Activated naive CD4-positive, alpha-beta T cell treated with anti-CD3 and anti-CD28 coated beads for 36 hours (primary cell): ENCODE measurements at places on chromosomes 5 and 9.

- DNase-seq: no peak
These were observed 57.5 kb downstream of the VAV2 start for GRCh38 chr9:133934482-133935232.

- no peak for DNase-seq
These were observed 111.4 kb downstream of the C9orf50 start for GRCh38 chr9:129509533-129509928.

DNA sequence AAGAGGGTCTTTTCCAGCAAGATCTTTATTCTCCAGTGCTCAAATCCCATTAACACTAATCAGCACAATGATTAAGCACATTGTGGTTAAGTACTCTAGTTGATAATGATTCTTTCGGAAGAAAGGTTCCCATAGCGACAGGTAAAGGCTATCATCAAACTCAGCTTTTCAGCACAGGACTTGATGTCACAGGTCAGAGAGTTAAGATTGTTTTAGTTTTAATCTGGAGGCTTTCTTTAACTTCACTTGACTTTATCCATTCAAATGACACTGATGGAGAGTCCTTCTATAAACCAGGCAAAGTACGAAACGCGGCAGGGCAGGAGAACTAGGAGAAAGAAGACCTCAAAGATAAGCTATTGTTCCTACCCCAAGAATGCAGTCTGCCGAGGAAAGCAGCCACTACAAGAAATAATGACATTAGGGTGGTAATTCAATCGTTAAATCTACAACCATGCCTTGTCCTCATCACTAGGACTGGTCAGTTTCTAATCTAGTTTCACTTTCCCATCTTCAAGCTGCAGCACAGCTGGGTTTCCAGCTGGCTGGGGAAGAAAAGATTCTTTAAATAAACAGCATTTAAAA is 4.6 kb downstream of the NRG2 start:
- no peak for DNase-seq

DNA sequence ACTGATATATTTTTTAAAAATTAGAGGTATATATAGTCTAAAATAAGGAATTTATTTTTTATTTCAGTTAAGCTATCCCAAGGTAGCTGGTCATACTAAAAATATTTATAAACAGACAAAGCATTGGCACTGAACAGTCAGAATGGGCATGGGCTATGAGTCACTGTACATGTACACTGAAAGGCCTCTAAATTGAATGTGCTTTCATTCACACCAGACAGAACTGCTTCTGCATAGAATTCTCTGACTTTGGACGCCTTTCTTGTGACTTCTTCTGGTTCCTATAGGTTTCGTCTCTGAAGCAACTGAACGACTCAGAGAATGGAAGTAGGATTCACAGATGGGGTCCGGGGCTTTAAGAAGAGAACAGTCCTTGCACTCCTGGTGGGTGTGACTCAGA is 394.8 kb upstream of the MEF2C start:
- no peak for DNase-seq

DNA sequence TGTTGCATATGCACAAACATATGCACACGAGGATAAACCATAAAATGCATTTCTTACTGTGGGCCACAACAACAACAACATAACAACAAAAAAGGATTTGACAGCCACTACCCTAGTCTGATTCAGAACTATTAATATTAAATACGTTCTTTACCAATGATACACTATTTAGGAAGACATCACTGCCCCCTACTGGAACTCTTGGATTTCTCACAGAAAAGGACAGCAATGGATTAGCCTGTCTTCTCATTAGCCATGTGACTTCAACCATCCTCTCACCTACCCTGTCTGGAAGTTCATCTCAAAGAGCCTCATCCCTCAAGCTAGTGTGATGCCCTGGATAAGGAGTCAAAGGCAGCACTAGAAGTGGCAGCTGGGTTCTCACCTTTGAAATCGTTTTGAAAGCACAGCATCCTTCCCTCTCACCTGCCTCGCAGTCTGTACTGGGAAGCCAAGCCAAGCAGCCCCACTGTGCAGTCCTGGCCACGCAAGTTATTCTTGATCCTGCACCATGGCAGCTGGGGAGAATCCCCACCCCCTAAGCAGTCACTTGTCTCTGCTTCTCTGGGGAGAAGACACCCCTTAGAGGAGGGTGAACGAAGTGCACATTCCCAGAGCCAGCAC is 64.6 kb downstream of the SH3TC2 start:
- DNase-seq: peak; percentile 37

- no peak for DNase-seq
These were observed 194.6 kb downstream of the MEF2C start for GRCh38 chr5:88688156-88688983.

GRCh38 chr5:106306313-106307028 is 1364.3 kb downstream of the EFNA5 start:
- DNase-seq: no peak

GRCh38 chr5:5804478-5805233 is 382.2 kb downstream of the ICE1 start:
- no peak for DNase-seq

GRCh38 chr9:135551031-135551430 is 5.1 kb downstream of the OBP2A start:
- DNase-seq: no peak

- DNase-seq: peak; percentile 71
These were observed at the start of gene PTGES for GRCh38 chr9:129752900-129753729. PTGES (minus strand) TSS chr9:129753042; CDS start chr9:129753012, 30 bp downstream.

DNA sequence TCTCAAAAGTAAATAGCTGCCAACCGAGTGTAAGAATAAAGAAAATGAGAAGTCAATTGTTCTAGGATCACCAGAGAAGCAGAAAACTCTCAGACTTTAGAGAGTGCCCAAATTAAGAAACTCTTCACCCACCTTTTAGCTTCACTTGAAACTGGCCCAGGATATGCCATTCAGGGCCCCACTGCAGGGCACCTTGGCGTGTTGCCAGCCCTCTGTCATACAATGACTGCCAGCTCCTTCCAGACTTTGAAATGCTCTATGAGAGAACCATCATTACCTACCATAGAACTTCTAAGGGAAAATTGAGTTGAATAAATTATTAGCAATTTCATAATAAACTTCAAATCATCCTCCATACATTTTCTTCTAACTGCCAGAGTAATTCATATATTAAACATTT is 240.5 kb downstream of the CETN3 start:
- DNase-seq: no peak

DNA sequence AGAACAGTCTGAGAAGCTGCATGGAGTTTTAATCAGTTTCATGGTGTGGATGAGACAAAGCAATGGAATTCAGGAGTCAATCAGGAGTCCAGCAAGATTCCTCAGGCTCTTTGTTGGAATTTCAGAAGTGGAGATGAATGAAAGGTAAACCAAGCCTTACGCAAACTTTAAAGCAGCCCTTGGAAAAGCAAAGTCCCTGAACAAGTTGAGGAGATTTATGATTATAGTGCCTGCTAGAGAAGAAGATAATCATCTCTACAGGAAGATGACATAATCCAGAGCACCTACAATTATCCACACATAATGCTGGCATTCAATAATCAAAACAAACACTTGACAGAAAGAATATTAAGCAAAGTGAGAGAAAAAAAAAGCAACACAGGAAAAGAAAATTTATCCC is 1380.1 kb upstream of the NUDT12 start:
- no peak for DNase-seq

DNA sequence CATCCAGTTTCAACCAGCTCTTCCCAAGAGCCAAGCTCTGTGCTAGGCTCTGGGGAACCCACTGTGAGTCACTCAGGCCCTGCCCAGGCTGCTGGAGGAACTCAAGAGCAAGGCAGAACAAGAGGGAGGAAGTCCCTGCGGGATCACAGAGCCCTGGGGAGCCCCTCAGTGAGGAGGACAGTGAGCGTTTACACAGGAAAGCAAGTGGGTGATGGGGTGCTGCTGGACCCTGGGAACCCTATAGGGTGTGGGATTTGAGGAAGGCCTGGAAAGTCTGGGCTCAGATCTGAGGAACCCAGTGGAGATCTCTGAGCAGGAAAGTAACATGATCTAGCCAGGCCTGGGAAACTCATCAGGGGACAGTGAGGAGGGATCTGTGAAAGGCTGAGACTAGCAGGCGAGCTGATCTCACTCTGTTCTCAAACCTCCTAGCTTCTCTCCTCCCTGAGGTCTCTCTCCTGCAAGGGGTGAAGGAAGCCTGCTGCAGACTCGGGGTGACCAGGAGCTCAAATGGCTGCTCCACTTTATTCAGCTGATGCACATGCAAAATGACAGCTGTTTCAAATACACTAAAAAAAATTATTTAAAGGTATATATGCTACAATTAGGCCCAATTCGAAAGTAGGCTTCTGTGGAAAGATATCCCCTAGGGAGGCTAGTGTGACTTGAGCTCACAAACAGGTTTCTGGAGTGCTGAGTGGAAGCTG is 70.0 kb downstream of the SHB start:
- DNase-seq: no peak

DNA sequence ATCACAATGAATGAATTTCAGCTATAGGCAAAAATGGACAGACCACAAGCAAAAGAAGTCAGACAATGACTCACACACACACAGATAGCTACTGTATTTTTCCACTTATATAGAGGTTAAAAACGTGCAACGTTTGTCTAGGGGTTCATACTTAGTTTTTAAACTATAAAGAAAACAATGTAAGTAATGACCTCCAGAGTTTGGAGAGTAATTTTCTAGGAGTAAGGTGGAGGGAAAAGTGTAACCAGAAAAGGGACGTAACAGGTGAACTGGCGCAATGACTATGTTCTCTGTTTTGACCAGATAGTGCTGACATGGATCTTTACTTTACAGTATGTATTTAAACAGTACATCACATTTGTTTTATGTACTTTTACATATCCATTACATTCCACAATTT is 51.1 kb downstream of the FNIP1 start:
- DNase-seq: no peak

DNA sequence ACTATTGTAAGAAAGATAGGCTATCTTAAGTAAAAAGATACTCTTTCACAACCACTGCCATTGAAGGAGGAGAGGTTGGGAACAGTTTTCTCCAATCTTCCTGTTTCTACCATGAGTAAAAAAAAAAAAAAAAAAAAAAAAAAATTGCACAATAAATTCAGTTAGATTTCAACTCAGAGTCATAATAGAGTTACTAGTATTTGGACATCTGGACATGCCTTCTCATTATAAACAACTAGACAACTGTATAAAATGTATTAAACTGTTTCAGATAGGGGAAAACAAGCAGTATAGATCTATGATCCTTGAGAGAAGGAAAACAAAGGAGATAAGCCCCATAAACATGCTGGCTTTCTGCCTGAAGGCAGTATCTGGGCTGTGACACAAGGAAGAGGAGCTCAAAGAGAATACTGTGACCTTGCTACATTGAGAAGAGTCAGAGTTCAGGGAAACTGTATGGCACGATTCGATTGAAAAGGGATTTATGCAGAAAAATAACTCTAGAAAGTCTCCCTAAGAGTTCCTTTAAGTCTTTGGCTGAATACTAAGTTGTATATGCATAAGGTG is 249.2 kb upstream of the POU5F2 start:
- no peak for DNase-seq

DNA sequence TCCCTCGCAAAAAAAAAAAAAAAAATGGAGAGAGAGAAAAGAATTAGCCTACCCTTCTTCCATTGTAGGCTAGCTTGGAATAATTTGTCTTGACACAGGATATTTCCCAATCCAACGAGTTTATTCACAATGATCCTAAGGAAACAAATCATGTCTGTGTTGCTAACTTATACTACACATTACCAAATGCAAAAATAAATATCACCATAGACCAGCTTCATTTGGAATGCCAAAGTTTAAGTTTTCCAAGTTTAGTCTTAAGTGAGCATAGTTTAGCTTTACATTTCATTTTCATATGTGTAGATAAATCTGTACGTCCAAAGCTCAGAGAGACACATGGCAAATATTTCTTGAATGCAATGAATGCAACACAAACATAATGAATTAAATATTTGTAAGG is 1106.2 kb upstream of the DMAC1 start:
- no peak for DNase-seq

- DNase-seq: no peak
These were observed 256.3 kb downstream of the CDH10 start for GRCh38 chr5:24388448-24388847.

- no peak for DNase-seq
These were observed 90.0 kb downstream of the TMEM167A start for GRCh38 chr5:82987188-82987587.

DNA sequence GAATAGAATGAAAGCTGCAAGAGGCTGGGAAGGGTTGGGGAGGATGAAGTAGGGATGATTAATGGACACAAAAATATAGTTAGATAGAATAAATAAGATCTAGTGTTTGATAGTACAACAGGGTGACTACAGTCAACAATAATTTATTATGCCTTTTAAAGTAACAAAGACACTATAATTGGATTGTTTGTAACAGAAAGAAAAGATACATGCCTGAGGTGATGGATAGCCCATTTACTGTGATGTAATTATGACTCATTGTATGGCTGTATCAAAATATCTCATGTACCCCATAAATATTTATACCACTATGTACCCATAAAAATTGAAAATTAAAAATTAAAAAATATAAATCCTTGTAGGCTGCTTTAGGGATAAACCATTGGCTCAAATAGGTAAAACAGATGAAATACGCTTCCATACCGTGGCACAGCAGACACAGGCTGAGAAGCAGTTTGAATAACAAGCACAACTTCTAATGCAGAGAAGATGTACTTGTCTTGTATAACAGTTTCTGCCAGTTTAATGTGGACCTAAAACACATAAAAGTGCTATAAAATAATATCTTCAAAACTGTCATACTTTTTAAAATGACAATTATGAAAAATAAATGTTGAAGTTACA is 34.9 kb downstream of the APBA1 start:
- no peak for DNase-seq

DNA sequence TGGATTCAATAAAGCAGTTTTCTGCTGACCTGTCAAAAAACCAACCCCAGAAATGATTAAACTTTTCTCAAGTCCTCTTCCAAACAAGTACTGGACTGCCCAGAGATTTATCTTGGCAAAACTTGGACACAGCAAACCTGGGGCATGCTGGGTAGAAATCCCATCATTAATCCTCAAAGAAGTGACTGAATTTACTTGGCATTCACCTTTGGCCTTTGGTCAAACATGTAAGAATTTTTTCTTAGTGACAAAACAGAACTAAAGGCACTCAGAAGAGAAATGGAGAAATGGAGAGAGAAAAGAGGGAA is 248.6 kb upstream of the NREP start:
- no peak for DNase-seq

GRCh38 chr5:143898916-143899591 is 87.1 kb downstream of the HMHB1 start:
- no peak for DNase-seq

GRCh38 chr5:71778678-71779276 is 59.7 kb downstream of the CARTPT start:
- peak; percentile 37 for DNase-seq

GRCh38 chr5:143200781-143201398 is 202.6 kb downstream of the NR3C1 start:
- DNase-seq: no peak

- DNase-seq: no peak
These were observed 146.1 kb upstream of the RAI14 start for GRCh38 chr5:34510002-34510401.

DNA sequence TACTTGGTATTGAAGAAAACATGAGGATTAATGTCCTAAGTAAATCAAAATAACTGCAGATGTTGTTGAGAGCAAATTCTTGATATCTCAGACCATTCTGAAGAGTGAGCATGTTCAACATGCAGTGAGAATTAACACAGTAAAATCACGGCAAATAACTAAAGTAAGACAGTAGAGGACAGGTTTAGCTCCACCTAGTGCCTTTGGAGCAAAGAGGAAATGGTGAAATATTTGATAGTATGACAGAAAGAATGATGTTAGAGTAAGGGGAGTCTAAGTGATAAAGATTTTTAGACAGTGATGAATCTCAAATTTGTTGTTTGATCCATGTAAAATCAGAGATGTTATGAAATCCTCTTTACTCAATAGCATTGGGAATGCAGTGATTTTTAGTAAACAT is 424.2 kb downstream of the TMEM161B start:
- no peak for DNase-seq

GRCh38 chr9:84823421-84824271 is 154.1 kb downstream of the NTRK2 start:
- DNase-seq: no peak
